ENCODE measurements at places on chromosomes 4 and X.

DNA sequence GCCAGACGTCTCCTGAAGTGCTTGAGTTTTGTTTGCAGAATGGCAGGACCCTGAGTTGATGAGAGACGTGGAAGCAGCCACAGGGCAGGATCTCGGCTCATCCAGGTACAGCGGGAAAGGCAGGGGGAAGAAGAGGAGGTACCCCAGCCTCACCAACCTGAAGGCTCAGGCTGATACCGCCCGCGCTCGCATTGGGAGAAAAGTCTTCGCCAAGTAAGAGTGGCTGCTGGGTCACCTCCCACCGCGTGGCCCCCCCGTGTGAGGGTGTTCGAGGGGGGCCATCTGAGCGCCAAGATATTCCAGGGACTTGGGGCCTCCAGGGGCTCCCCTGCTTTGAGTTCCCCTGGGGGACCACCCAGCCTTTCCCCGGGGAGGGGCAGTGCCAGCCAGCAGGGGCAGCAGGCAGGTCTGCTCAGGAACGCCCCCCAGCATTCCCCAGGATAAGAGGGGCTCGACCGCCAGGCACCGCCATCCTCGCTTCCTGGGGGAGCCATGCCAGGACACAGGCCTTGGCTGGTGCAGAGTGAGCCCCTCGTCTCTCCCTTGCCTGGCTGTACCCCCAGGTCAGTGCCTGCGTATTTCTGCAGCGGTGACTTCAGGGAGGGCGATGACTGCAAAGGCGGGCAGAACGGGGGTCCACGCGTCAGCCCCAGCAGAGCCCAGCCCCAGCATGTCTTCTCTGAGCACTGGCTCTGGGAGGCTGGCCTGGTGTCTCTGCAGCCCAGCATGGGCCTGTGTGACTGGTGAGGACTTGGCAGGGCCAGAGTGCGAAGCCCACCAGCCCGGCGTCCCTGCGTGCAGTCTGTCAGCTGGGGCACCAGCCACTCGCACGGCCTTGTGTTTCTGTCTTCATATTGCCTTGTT, 22.3 kb downstream of the NKX1-1 start:
- no peak for DNase-seq

- no peak for DNase-seq
These were observed 20.9 kb downstream of the FAM9C start for GRCh38 chrX:13023567-13023966.

GRCh38 chrX:131317326-131317725, 28.2 kb upstream of the IGSF1 start:
- DNase-seq = no peak

DNA sequence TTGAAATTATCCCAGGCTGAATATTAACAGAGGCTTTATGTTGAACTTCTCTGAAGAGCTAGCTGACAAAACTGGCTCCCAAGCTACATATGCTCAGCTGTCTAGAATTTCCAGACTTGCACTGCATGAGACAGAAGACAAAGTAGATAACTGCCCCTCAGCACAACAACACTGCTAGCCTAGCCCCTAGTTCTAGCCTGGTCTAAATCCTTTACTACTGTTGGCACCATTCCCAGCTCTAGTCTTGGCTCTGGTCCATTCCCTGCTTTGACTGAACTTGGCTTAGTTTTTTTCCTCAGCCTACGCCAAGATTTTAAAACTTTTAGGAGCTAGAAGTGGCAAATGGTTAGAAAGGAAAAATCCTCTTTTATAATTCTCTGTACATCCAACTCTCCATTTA, 7.6 kb upstream of the OPHN1 start:
- no peak for DNase-seq

- no peak for DNase-seq
These were observed 260.5 kb downstream of the MAPK10 start for GRCh38 chr4:86099348-86099747.

DNA sequence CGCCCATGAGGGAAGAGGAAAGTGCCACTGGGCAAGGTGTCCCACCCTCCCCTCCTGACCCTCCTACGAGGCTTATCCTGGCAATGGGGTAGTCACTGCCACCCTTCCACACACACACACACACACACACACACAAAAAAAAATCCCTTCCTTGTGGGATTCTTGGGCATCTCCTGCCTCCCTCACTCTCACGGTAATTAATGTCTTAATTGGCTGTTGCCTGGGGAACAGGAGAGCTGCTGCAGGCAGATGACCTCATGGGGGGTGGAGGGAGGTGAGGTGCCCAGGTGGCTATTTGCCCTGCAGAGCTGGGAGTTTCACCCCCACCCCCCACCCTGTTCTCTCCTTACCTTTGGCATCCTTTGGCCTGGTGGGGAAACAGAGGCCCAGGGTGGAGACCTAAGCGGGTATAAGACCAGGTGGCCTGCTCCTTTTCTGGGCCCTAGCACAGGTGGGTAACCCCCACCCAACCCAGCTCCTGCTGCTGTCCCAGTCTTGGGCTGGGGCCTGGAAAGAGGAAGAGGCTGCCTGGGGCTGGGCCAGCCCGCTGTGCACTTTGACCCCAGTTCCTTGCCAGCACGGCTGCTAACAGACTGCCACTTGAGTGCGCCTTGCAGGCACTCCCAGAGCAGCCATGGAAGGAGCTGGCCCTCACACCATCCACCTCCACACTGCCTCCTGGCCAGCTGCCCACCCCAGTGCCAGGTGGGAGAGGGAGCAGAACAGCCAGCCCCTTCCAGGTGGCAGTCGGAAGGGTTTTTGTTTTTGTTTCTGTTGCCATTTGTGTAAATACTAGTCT, 12.6 kb downstream of the EFNB1 start:
- no peak for DNase-seq

GRCh38 chrX:134520860-134521390, 61.0 kb downstream of the HPRT1 start:
- no peak for DNase-seq

GRCh38 chr4:142124874-142125273, 488.5 kb downstream of the IL15 start:
- no peak for DNase-seq

DNA sequence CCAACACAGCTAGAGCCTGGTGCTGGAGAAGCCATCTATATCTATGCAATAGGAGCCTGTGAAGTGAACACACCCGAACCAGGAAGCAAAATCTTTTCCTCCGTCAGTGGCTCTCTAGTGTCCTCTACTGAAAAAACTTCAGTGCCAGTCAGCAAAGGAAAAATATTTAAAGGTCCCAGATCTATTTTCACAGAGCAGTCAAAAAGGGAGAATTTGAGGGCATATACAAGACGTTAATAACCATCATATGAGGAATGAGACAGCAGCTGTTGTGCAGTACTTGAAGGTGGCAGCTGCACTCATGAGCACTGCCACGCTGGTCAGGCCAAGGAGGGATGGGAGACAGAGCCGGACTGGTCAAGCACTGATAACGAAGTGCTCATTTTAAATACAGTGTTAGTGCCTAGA, 14.4 kb downstream of the MCUB start:
- DNase-seq = peak; percentile 46

DNA sequence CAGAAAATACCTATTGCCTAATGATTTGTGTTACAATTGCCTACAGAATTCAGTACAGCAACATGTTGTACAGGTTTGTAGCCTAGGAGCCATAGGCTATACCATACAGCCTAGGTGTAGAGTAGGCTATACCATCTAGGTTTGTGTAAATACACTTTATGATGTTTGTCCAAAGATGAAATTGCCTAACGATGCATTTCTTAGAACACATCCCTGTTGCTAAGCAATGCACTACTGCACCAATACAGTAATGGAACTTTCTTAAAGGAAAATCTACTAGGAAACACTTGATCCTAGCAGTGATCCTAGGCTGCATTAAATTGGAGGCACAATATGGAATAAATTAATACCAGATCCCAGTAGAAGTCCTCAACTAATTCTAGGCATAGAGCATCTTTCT, 18.3 kb downstream of the NOA1 start:
- DNase-seq = no peak

DNA sequence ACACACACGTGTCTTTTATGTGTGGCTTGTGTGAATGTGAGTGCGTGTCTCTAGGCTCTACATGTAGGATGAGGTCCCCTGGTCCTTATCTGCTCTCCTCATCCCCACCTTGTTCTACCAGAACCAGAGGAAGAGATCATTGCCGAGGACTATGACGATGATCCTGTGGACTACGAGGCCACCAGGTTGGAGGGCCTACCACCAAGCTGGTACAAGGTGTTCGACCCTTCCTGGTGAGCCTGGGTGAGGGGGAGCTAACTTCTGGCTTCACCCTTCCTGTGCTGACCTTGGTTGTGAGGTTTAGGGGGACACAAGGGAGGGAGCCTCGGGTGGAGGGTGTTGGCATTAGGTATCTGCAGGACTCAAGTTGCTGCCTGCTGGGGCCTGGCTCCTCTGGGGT, 3.3 kb downstream of the PQBP1 start:
- no peak for DNase-seq

- peak; percentile 37 for DNase-seq
These were observed 4.5 kb upstream of the NKX1-1 start for GRCh38 chr4:1410491-1411325.

GRCh38 chrX:113136836-113137235, 296.2 kb upstream of the AMOT start:
- no peak for DNase-seq

DNA sequence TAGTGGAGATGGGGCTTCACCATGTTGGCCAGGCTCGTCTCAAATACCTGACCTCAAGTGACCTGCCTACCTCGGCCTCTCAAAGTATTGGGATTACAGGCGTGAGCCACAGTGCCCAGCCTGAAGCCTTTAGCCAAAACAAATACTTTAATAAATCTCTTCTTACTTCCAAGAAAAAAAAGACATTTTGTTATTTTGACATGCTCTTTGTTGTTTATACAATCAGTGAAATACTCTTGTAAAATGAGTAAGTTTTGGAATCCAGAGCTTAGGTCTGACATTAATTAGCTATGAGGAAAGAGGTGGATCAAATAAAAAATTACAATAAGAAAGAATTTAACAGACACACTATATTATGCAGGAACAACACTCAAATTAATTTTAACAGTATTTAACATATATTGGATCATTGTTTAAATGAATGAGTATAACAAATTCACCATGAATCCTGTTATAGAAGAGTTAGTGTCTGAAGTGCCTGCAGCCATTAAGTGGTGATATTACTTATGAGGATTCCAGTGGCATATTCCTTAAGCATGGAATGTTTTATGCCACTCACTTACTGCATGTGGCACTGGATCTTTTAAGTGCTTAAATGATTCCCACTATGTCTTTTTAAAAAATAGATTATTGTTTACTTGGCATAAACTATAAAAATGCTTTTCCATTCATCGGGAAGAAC, 260.1 kb upstream of the GIMD1 start:
- no peak for DNase-seq

- no peak for DNase-seq
These were observed 107.0 kb downstream of the AGTR2 start for GRCh38 chrX:116277351-116278225.

GRCh38 chr4:77859256-77859655, 3.4 kb upstream of the MRPL1 start:
- DNase-seq = no peak

DNA sequence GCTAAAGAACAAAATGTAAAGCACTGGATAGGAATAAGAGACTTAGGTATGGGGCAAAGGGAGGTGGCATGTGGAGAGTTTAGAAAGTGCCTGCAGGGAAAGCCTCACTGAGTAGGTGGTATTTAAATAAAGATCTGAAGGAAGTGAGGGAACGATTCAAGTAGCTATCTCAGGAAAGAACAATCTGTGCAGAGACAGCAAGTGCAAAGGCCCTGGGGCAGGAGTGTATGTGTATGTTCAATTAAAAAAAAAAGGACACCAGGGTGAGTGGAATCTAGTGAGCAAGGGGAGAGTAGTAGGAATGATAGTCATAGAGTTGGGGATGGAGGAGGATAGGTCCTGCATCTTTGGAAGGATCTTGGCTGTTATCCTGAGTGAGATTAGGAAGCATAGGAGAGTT, 779.9 kb upstream of the FTHL17 start:
- no peak for DNase-seq

DNA sequence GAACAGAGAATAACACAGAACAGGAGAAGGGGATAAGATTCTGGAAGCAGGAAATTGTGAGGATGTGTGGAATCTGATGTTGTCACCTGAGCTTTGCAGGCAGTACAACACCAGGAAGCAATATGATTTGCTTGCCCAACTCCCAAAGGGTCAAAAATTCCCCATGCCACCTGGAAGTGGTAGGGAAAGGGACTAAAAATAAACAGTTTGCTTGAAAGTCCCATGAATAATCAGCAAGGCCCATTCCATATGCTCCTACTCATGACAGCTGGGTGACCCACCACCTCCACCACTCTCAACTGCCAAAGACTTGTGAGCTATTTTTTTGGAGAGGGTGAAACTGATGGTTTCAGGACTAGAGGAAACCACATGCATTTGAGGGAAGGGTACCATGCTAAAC, 168.4 kb downstream of the KCNIP4 start:
- no peak for DNase-seq

DNA sequence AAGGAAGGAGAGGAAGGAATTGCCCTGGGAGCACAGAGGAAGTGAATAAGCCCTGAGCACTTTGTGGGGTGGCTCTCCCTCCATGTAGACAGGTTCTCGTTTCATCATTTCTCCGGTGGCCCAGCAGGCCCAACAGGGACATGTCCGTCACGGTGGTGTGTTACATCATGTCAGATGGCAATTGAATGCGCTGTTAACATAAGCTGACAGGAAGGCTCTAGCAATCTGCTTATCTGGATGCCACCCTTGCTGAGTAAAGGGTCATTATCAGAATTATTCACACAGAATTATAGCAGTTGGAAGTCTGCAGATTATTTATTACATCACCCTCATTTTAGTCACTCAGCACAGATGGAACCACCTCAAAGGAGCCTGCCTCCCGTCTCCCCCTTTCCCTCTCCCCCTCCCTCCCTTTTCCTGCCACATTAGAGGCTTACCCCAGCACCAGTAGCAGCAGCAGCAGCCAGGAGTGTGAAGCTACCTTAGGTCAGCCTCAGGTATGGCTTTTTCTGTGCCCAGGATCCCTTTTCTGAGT, 124.3 kb upstream of the TRIM2 start:
- no peak for DNase-seq

- no peak for DNase-seq
These were observed 541.2 kb upstream of the SMIM31 start for GRCh38 chr4:164212714-164213113.

DNA sequence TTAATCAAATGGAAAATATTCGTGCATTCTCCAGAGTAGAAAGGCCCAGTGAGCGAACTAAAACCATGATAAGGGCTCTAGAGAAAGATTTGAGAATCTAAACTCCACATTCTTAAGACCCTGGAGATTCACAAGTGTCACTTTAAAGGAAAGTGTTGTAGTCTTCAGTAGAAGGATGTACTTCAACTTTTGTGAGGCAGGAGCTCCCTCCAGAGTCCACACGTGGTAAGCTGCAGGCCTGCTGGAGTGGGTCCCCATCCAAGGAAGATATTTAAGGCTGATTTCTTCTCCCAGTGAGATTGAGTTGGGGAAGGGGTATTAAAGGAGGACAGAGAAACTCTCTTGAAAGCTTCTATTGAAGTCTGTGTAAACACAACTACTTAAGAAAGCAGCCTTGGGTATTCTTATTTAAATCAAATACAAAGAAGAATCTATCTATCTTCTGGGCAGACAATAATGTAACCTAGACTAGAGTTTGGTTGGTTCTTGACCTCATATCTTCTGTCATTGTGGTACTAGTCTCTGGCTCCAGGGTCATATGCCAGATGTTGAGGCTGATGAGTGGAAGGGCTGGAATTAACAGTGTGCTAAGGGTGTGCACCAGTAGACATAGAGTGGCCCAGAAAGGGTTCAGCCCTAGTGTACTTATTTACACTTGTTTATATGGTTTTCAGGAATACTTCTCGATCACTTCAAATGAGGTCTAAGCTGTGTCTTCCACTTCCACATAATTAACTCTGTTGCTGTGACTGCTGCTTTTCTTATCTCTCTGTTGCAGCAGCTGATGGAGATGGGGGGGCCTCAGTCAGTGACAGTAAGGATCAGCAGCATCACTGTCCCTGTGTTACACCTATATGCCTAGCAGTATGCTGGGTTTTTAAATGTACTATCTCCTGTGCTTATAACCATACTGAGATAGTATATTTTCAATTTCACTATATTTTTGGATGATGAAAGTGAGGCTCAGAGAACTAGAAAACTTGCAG, 76.1 kb downstream of the HMGB2 start:
- DNase-seq = peak; percentile 54

All from CD4-positive, alpha-beta T cell treated with Interferon alpha-2 for 1 hour (primary cell).